Stimulated activated CD8-positive, alpha-beta memory T cell treated with anti-CD3 and anti-CD28 coated beads, Interleukin-2, amount 100 ng/mL, for 1 hour (primary cell): ENCODE measurements at places on chromosomes 2 and 18.

GRCh38 chr18:56890632-56891031, 239.5 kb downstream of the WDR7 start:
- DNase-seq: no peak

GRCh38 chr18:76459687-76460350, 35.2 kb downstream of the ZNF516 start:
- no peak for DNase-seq

DNA sequence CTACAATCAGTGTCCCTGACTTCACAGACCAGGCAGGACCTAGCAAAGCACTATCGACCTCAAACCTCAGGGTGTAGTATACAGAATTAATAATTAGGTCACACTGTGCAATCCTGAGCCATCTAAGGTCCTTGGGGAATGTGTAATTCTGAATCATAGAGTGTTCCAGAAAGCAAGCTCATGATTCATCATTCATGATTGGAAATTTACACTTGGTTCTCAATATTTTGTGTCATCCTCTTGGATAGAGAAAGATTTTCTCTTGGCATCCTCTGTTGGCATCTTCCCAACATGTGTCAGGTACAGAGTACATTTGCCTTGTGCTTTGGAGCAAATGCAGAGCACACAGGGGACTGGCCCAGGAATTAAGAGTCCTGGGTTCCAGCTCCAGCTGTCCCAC, 245.0 kb upstream of the NT5C1B start:
- no peak for DNase-seq

GRCh38 chr2:168633200-168633599, 169.2 kb upstream of the NOSTRIN start:
- no peak for DNase-seq

DNA sequence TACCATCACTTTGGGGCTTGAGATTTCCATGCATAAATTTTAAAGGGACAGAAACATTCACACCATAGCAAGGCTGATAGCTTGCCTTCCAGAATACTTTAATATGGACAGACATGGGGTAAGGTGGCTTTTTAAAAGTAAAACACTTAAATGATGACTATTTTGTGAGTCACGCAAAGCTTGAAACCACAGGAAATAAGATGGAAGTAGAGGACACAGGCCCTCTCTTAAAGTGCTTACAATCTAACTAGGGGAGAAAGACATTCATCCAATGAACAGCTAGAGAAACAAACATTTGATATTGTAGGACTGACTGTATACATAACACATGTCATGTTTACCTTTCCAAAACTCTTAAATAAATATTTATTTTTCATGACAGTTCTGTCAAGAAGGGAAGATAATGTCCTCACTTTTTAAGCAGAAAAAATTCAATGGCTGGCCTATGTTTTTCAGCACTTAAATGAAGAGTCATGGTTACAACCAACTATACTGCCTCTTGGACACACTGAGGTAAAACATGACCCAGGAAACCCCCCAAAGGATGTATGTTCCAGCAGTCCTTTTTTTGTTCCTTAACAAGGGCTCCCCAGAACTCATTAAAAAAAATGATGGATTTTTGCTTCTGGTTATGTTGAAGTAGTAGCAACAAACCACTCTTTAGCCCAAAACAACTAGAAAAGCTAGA, 120.0 kb upstream of the RBMS1 start:
- DNase-seq: no peak

GRCh38 chr2:192215096-192215877, 20.6 kb upstream of the TMEFF2 start:
- no peak for DNase-seq

DNA sequence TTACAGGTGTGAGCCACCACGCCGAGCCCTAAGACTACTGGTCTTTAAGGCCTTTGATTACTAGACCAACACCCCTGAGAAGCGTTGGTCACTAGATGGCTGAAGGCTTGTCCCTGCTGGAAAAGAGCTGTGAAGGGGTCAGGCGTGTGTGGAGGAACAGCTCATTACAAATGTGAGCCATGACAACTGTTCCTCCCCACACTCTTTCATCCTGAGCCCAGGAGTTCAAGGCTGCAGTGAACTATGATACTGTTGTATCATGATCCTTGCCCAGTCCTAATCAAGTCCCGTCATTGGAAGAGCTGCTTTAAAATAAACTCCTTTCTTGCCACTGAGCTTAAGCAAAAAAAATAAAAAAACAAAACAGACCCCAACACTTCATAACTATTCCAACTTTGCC, 19.5 kb upstream of the MCFD2 start:
- no peak for DNase-seq

DNA sequence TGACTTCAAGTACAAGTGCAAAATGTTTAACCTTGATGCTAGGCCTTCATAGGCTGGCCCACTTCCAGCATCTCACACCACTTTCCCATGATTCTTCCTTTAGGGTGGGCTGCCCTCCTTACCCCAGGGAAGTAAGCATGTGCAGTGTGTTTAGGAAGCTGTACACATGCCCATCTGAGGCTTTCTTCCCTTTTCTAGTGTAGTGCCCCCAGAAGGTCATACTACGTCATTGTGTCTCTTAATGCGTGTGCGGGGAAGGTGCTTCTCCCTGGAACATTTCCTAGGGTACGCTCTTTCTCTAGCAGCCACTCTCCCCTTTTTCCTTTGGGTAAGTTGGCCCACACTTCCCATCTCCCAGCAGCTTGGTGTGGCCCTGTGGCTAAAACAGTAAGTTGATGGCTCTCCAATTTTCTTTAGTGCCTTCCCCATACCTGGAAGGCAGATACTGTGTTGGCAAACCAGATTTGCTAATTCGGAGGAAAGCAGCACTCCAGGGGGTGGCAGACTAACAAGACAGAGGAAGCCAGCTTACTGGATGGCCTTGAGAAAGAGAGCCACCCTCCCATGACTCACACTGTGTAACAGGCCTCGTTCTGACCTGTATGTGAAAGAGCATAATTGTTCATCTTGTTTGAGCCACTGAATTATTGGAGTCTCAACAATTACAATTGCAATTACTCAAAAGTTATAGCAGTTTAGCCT, 1.1 kb upstream of the SULT6B1 start:
- no peak for DNase-seq

DNA sequence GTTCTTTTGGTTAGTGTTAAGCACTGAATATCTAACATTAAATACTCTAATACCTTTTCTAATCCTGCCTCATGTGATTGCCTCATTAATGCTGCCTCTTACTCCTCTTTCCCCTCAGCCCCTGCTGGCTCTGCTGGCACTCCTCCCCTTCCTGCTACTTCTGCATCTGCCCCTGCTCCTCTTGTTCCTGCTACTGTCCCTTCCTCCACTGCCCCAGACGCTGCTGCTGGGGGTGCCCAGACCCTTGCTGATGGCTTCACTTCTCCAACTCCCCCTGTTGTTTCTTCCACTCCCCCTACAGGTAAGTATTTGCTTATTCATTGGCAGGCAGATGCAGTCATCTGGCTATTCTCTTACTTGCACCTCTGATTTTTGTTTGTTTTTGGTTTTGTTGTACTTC, 68.5 kb downstream of the ABI2 start:
- no peak for DNase-seq

- no peak for DNase-seq
These were observed 793 bp downstream of the NR4A2 start for GRCh38 chr2:156331572-156332283.

DNA sequence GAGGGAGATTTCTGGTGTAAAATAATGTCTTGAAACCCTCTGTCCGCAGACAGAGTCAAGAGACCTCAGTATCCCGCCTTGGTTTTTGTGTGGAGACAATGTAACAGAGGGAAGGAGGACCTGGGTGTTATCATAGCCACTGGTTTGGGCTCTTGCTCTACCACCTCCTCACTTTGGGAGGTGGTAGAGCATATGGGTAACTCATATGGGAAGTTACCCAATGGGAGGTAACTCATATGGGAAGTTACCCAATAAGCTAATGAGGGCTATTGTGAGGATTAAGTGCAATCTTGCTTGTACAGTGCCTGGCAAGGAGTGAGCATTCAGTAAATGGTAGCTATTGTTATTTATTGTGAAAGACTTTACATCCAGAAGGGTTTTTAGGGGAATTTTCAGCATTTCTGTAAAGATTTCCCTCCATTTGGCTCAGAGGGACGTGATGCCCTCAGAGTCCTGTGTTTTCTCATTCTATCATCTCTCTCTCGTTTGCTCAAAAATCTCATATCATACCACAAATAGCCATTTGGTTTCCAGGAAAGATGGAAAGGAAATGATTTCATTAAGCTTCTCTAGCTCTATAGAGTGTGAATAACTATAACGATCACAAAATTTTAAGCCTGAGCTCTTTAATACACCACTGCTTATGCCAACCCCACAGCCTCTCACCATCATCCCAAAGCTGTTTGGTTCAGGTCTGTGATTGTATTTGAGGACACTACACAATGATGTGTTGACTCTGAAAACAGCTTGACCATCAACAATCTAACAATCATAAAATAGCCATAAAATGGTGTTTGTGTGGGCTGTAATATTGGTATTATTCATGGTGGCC, 307.7 kb downstream of the STK39 start:
- no peak for DNase-seq

DNA sequence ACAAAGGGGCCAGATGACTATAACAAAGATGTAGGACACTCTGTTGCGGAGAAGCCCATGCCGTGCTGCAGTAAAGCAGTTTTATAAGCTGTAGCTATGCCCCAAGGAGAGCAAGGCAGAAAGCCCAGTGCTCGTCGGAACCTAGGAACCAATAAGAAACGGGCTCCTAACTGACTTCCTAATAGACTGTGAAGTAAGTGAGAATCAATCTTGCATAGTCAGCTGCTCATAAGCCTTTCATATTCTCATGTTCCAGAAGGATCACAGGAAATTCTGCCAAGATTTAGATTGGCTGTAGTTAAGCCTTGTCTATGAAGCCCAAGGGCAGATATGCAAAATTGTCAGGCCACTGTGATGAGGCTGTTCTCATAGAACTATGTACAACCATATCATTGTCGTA, 98.4 kb downstream of the RTTN start:
- DNase-seq: no peak
